ENCODE measurements at places on chromosomes 2 and 18.
A peak's percentile ranks its signal among the peaks of the same experiment; 100 is the strongest.

DNA sequence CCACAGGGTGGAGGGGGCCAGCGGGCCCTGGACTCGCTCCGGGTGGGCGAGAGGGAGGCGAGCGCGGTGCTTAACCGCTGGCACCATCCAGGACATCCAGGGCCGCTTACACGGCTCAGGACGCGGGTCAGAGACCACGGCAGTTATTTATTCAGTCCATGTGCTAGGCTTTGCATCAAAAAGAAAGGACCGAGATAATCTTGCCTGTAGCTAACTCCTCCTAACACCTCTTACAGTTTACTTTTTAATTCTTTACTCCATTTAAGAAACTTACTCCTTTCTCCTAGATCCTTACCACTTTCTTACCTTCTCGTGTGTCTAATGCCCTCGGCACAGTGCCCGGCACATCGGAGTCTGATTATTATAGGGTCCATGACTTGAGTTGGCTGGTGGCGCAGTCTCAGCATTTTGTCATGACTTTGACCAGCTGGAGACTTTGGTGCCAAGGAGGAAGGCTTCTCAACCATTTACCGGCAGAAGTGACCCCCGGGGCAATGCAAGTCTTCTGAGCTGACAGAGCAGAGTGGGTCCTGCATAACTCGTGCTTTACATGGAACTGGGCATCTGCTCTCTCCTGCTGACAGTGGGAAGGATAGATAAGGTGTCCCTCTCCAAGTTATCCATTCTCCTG lies 503 bp downstream of the ANXA4 start:
- DNase-seq: peak; percentile 51

- no peak for DNase-seq
These were observed 121.0 kb downstream of the EIPR1 start for GRCh38 chr2:3256605-3257004.

DNA sequence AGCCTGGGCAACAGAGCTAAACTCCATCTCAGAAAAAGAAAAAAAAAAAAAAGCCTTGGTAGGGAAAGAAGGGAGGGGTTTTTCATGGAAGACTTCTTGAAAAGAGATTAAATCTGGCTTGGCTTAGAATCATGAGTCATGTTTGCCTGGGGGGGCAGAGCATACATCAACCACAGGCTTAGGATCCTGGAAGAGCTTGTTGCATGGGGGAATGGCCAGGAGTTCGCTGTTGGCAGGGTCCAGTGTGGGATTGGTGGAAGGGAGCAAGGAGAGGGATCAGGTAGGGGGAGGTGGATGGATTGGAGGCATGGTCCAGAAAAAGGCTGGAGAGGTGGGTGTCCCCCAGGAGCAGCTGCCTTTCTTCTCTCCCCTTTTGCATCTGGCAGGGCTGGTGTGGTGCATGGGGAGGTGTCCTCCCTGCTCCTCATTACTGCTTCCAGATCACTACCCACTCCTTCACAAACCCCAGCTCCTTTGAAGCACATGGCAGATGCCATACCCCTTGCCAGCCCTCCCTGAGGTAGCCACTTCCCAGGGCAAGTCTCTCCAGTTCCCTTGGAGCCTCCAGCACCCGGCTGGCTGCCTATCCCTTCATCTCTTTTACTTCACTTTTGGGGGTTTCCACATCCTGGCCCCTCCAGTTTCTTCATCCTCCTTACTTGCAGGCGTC lies 2.5 kb downstream of the ARMC9 start:
- peak; percentile 74 for DNase-seq

DNA sequence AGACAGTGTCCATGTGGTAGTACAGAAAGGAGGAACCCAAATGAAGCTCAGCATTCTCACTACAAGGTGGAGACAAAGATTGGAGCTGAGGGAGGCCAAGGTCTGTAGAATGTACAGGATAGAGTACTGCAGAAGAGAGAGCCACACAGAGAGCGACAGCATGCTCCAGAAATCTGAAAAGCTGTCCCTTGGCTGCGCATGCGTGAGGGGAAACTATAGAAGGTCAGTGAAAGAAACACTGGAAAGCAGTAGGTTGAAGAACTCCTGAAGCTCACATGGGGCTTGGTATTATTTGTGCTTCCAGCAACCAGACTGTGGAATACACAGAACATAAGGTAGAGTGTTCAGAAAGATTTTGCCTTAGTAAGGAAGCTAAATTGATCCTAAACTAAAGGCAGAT lies 142.5 kb downstream of the TXNL1 start:
- no peak for DNase-seq

DNA sequence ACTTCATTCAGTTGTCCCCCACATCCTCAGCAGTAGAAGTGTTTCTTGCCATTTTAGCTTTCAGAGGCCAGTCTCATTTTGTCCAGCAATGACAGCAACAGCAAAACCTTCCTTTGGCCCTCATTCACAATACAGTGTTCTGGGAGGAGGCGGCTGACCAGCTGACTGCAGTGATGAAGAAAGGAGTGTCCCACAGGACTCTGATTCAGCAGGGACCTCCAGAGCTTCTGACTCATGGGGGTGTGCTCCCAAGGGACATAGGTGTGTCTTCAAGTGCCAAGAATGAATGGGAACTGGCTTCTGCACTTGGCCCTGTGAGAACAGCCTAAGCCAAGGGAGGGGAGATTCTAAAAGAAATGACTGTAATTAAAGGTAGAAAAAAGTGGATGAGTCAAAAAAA lies 147.0 kb upstream of the PELI1 start:
- DNase-seq: no peak

DNA sequence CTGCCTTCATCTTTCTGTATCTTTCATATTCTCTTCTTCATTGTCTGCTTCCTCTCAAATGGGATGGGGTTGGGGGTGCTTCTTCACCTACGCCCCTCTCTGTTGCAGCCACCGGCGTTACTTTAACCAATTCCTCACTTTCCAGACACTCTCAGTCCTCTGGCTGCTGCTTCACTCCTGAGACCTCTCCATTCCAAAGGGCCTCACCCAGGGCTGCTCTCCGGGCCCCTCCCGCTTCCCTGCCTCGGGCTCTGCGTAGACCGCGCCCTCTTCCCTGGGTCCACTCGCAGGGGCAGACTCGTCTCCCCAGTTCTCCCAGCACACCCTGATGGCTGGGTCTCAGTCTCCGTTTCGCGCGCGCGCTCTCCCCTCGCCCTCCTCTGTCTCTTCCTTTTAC lies 926 bp downstream of the SERPINB8 start:
- no peak for DNase-seq

GRCh38 chr2:98757904-98758421 lies 27.0 kb upstream of the MGAT4A start:
- DNase-seq: no peak

DNA sequence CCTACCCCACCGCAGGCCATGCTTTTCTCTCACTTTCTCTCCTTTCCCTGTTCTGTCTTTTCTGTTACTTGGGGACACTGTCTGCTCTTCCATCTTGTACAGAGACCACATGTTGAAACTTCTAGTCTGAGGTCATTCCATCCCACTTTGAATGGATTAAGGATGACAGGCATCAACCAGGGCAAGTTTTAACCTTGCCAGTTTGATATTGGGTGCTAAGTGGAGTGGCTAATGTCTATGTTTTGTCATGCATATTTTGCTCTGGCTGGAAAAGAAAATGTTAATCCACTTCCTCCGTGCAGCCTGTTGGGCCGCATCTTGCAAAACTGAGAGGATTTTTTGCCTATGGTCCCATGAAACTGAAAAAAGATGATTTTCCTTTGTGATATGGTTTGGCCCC lies 205.5 kb upstream of the SESTD1 start:
- no peak for DNase-seq

GRCh38 chr2:105406221-105406620 lies 7.4 kb upstream of the FHL2 start:
- no peak for DNase-seq

DNA sequence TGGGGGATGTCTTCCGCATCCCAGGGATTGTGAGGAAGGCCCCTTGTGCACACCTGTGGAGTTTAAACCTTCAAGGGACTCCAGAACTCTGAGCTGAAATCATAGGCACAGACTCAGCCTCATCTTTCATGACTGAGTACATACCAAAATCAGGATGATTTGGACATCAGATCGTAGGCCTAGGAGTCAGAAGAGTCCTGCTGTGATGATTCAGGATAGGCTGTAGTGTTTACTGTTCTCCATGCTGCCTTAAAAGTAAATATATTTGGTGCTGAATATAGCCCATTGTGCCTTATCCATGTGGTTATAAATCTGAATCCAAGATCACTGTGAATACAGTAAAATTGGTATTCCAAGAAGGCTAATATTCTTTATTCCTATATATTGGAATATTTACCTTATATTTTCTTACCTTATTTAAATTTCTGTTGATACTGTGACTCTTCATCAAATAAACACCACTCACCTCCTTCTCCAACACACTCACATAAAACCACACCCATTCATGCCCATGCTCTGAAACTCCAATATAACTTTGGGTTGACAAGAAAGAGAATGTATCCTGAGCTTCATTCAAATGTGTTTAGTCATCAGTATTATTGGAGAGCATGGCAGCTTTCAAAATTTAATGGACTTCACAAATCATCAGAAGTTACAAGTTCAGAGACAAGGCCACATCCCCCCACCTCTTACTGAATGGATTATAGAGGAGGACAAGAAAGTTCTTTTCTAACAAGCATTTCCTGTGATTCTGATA lies 561.4 kb upstream of the LINC00305 start:
- DNase-seq: no peak

DNA sequence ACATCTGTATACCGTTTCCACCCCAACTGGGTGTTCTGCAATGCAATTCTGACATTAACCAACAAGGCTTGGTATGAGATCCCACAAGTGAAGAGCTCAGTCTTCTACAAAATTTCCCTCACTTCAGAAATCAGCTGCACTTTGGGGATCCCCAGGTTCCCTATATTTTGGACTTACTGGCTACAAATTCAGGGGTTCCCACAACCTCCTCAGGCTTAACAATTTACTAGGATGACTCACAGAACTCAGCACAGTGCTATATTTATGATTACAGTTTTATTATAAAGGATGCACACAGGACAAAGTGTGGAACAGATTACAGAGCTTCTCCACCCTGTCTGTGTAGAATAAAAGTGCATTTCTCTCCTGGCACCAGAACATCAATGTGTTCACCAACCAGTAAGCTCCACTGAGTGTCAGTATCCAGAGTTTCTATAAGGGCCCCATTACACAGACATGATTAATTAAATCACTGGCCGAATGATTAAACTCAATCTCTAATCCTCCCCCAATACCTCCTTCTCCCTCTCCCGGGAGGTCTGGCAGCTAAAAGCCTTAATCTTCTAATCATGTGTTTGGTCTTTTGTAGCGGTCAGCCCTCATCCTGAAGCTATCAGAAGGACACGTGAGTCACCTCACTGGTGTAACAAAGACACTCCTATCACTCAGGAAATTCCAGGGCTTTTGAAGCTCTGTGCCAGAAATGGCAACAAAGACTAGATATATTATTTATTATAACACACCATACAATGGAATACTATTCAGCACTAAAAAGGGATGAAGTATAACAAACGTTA lies 84.6 kb downstream of the SLC66A3 start:
- peak; percentile 77 for DNase-seq

- no peak for DNase-seq
These were observed 74.7 kb downstream of the TGIF1 start for GRCh38 chr18:3524706-3525105.

- DNase-seq: no peak
These were observed 409.0 kb downstream of the LPIN1 start for GRCh38 chr2:12155303-12156051.

GRCh38 chr2:231590614-231591013 lies 2.0 kb upstream of the TEX44 start:
- DNase-seq: no peak

DNA sequence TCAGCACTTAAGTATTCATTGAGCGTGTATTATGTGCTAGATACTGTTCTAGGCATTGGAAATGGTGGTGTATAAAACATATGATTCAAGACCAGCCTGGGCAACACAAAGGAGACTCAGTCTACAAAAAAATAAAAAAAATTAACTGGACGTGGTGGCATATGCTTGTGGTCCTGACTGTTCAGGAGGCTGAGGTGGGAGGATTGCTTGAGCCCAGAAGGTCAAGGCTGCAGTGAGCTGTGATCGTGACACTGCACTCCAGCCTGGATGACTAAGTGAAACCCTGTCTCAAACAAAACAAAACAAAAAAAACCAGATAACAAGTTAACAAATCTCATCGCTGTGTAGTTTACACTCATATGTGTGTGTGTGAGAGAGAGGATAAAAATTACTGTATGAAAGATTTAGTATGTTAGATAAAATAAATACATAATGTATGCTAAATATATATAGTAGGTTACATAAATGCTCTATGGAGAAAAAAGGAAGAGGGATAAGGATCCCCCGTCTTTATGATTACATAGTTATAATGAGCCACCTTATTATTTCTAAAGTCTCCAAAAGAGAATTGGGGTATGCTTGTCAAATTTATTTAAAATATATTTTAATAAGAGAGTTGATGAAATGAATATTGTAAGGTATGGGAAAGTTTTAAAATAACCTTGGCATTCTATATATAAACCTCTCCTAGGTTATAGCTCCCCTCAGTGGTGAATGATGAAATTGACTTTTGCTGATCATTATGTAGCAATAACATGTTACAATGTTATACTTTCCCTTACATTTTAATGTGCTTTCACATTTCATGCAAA lies 69.2 kb downstream of the EHBP1 start:
- peak; percentile 68 for DNase-seq

- DNase-seq: no peak
These were observed 18.8 kb upstream of the MREG start for GRCh38 chr2:216031960-216032689.

DNA sequence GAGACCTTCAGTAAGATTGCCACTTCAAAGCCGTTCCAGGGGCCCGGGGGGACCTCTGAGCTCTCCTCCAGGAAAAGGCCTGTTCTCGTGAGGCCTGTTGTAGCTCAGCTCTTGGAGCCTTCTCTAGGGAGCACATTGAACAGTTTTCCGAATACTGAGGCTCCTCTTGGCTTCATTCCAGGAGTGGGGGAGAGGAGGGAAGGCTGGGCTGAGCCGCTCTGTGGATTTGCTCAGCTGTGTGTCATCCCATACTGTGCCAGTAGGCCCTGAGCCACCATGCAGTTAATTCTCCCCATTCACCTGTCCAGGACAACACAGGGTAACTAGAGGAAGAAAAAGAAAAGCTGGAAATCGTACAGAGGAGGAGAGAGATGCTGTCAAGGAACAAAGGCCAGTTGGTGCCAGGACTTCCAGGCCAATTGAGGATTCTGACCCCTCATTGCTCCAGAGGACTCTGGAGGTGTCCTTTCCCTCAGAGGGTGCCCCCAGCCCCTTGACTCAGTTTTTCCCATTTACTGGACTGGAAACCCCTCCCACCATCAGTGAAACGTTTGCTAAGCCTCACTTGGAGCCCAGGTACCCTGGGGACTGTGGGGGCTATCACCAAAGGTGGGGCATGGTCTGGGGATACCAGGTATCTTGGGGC lies 41.4 kb downstream of the HS1BP3 start:
- peak; percentile 71 for DNase-seq

GRCh38 chr18:49447810-49448745 lies 12.4 kb downstream of the DYM start:
- peak; percentile 90 for DNase-seq

DNA sequence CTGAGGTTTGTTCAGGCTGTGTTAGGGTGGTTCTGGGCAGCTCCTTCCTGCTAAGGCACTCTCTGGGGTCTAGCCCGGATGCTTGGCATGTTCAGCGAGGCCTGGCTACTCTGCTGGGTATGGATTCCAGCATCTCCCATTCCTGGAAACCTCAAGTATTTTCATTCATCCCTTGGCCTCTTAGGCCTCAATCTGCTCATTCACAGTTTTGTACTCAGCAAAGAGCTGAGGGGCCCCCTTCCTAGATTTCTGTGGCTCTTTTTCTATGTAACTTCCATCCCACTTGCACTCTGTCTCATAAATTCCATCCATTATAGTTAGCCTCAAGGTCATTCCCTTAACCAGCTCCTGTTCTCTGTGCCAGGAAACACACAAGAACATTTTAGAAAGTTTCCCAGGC lies 798.8 kb upstream of the HS6ST1 start:
- DNase-seq: no peak
